ENCODE measurements at places on chromosomes 11 and 22.

- no peak overlapping the region for H3K4me3 ChIP-seq
- H3K4me1 ChIP-seq, result peaks cover 24% of the 10 kb centered on the region
- H3K36me3 ChIP-seq, result no peaks in the 10 kb centered on the region
These were observed 38.8 kb upstream of the POLA2 start for GRCh38 chr11:65223011-65223410.

GRCh38 chr22:29630987-29631386, 27.6 kb downstream of the NF2 start:
- H3K27ac ChIP-seq, result no peak overlapping the region
- H3K4me3 ChIP-seq, result no peak overlapping the region
- no peaks in the 10 kb centered on the region for H3K36me3 ChIP-seq
- peaks cover 23% of the 10 kb centered on the region for H3K4me1 ChIP-seq
- no peaks in the 10 kb centered on the region for H3K27me3 ChIP-seq
- DNase-seq, result no peak

DNA sequence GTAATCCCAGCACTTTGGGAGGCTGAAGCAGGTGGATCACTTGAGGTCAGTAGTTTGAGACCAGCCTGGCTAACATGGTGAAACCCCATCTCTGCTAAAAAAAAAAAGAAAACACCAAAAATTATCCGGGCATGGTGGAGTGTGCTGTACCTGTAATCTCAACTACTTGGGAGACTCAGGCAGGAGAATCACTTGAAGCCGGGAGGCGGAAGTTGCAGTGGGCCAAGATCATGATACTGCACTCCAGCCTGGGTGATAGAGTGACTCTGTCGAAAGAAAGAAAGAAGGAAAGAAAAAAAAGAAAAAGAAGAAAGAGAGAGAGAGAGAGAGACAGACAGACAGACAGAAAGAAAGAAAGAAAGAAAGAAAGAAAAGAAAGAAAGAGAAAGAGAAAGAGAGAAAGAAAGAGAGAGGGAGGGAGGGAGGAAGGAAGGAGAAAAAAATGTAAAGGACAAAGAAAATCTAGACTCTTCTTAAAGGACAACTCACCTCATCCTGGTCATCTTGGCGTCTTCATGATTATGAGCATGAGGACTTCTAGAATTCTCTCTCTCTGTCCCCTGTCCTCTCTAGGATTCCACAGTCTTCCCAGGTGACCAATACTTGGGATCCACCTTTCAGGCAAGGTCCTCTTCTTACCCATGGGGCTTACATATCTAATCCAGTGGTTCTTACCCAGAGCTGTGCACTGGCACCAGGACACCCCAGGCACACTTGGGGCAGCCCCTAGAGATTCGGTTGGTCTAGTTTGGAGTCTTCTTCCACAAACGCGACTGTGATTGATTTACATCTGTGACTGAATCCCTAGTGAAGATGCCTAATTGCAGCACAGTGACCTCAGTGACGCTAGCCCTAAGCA, 120.9 kb downstream of the MED15 start:
- no peak overlapping the region for H3K27ac ChIP-seq
- H3K4me3 ChIP-seq, result no peak overlapping the region
- H3K36me3 ChIP-seq, result no peaks in the 10 kb centered on the region
- H3K4me1 ChIP-seq, result no peaks in the 10 kb centered on the region
- DNase-seq, result no peak

- no peak overlapping the region for H3K27ac ChIP-seq
- H3K27me3 ChIP-seq, result no peaks in the 10 kb centered on the region
- H3K36me3 ChIP-seq, result no peaks in the 10 kb centered on the region
- no peak for DNase-seq
These were observed 321.2 kb downstream of the GUCY1A2 start for GRCh38 chr11:106697058-106697457.

- H3K36me3 ChIP-seq, result no peaks in the 10 kb centered on the region
- no peak for DNase-seq
- H3K27ac ChIP-seq, result no peak overlapping the region
- H3K4me1 ChIP-seq, result peaks cover 16% of the 10 kb centered on the region
- no peak overlapping the region for H3K4me3 ChIP-seq
These were observed 31.1 kb downstream of the SDHAF2 start for GRCh38 chr11:61460986-61461385.

GRCh38 chr11:765025-765801, 12.1 kb downstream of the GATD1 start:
- H3K27ac ChIP-seq, result no peak overlapping the region
- H3K36me3 ChIP-seq, result peaks cover 84% of the 10 kb centered on the region
- no peaks in the 10 kb centered on the region for H3K27me3 ChIP-seq
- no peak overlapping the region for H3K4me3 ChIP-seq
- no peak for DNase-seq

- H3K27ac ChIP-seq, result no peak overlapping the region
- DNase-seq, result no peak
- H3K4me3 ChIP-seq, result no peak overlapping the region
- no peaks in the 10 kb centered on the region for H3K36me3 ChIP-seq
- no peaks in the 10 kb centered on the region for H3K27me3 ChIP-seq
- H3K4me1 ChIP-seq, result peaks cover 7% of the 10 kb centered on the region
These were observed 30.1 kb upstream of the RAG2 start for GRCh38 chr11:36628141-36628540.

DNA sequence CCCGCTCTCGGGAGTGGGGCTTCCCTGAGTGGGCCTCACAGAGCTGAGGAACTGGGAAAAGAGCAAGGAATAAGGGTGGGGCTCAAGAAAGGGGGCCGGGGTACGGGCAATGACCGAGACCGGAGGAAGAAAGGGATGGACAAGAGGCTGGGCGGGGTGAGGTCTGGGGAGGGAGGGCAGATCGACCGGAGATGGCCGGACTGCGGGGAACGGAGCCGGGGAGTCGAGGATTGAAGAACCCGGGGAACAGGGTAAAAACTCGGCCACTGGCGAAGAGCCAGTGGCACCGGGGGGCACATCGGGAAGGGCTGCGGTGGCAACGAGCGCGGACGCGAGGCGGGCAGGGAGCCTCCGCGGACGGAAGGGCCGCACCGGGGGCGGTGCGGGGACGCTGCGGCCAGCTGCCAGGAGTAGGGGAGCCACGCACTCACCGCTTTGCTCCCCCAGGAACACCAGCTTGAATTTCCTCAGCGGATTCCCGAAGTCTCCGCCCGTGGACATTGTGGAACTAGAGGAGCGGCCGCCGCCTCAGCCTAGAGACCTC, 667 bp downstream of the RAB6A start:
- no peaks in the 10 kb centered on the region for H3K36me3 ChIP-seq
- H3K27ac ChIP-seq, result peak overlapping the region; percentile 97
- no peaks in the 10 kb centered on the region for H3K27me3 ChIP-seq
- peaks cover 44% of the 10 kb centered on the region for H3K4me1 ChIP-seq

DNA sequence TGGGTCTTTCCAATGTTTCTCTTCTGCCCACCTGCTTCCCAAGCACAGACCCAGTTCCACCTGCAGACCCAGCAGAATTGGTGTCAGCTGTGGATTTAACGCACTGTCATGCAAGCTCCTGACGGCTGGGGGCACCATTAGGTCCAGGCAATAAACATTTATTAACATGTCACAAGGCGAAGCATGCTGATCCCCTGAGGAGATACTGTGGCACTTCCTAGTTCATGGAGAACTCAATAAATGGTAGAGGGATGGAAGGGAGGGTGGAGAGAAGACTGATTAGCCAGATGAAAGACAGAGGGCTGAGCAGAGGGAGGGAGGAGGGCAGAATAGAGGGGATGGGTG, 68.3 kb upstream of the TSPAN18 start:
- no peak overlapping the region for H3K4me3 ChIP-seq
- no peaks in the 10 kb centered on the region for H3K27me3 ChIP-seq
- H3K4me1 ChIP-seq, result peaks cover 14% of the 10 kb centered on the region
- H3K36me3 ChIP-seq, result no peaks in the 10 kb centered on the region

DNA sequence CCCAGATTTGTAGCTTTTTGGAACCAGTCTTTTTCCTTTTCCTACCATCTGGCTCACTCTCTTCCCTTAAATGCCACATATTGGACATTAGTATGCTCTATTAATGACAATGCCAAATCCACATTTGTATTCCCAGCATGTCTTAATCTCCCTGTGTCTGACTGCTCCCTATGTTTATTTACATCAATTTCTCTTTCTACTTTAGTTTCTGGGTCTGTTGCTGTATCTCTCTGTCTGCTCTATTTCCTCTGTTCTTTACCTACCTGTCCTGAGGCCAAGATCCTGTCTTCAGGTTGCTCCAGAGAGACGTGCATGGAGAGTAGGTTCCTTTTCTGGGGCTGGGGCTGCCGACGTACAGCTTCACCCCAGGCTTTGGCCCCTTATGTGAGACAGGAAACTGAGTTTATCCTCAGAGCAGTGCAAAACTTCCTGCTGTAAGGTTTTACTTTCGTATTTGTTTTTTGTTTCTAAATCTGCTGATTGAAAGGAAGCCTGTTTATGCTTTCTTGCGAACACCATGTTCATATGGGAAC, 25.6 kb downstream of the OR2AG2 start:
- no peaks in the 10 kb centered on the region for H3K4me1 ChIP-seq
- H3K4me3 ChIP-seq, result peak overlapping the region; percentile 35
- H3K27me3 ChIP-seq, result no peaks in the 10 kb centered on the region
- no peaks in the 10 kb centered on the region for H3K36me3 ChIP-seq

DNA sequence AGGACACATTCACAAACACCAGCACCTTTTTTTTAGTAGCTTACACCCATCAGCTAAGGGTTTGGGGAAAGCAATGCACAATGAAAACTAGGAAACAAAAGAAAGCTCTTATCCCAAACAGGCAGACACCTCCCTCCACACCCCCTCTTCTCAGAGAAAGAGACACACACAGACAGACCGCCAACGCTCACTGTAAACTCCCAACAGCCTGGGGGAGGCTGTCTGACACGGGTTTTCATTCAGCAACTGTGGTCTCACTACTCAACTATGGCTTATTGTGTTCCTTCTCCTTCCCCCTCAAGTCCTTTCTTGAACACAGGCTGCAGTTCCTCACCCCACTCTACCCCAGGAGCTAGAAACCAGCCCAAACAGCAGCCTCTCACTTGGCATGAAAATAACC, 123.4 kb downstream of the C11orf58 start:
- peaks cover 19% of the 10 kb centered on the region for H3K4me1 ChIP-seq
- no peaks in the 10 kb centered on the region for H3K36me3 ChIP-seq
- DNase-seq, result no peak
- no peaks in the 10 kb centered on the region for H3K27me3 ChIP-seq
- no peak overlapping the region for H3K27ac ChIP-seq

DNA sequence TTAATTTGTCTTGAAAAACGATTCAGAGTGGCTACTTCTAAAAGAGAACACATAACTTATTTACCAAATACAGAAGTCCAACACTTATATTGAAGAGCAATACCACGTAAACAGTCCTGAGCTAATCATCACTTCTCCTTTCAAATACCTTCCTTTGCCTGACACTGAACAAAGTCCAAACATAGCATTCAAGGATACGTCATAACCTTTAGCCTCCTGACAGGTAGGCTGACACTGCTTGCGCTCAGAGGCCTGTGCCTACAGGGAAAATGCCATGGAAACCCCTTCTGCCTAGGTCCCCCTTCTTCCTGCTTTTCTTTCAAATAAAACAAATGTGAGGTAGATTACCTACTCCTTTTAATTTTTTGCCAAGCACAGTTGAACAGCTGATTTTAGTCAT, 510.0 kb downstream of the INSC start:
- no peak for DNase-seq
- H3K27me3 ChIP-seq, result no peaks in the 10 kb centered on the region
- no peaks in the 10 kb centered on the region for H3K4me1 ChIP-seq
- H3K36me3 ChIP-seq, result no peaks in the 10 kb centered on the region

DNA sequence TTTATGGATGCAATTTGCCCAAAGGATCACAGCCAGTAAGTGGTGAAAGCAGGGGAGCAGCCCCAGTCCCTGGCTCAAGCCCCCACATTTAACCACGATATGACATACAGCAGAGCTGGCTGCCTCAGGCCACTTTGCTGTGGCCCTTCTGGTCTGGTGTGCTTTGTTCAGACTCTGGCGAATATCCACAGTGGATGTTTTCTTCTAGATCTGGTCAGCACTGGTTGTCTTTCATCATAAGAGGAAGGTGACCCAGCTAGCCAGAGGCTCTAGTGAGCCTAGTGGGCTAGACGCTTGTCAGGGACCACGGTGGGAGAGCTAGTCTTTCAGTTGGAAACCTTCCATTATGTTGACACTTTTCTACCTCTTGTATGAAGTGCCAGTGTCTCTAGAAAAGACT, 42.5 kb downstream of the DGCR2 start:
- no peak overlapping the region for H3K27ac ChIP-seq
- no peaks in the 10 kb centered on the region for H3K4me1 ChIP-seq
- H3K27me3 ChIP-seq, result no peaks in the 10 kb centered on the region
- DNase-seq, result no peak

- H3K4me1 ChIP-seq, result no peaks in the 10 kb centered on the region
- no peak overlapping the region for H3K4me3 ChIP-seq
- no peak overlapping the region for H3K27ac ChIP-seq
- no peaks in the 10 kb centered on the region for H3K36me3 ChIP-seq
- H3K27me3 ChIP-seq, result no peaks in the 10 kb centered on the region
- DNase-seq, result peak; percentile 75
These were observed 35.9 kb downstream of the EFCAB6 start for GRCh38 chr22:43776081-43776670.

DNA sequence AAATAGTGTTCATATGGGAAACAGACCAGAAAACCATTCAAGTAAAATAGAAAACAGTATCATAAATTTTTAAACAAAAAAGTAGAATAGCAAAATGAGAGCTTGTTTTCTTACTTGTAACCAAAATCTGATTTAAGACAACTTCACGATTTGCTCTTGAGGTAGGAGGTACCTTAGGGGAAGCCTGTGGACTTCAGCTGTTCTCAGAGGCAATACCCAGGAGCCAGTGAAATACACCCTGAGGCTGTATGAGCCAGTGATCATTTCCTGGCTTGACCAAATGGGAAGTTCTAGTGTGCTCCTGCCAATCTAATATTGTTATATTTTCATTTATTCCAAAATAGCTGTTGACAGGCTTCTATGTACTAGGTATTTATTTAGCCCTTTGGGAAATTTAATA, 104.8 kb downstream of the ARHGAP42 start:
- H3K4me3 ChIP-seq, result no peak overlapping the region
- no peaks in the 10 kb centered on the region for H3K36me3 ChIP-seq
- no peak for DNase-seq
- H3K27me3 ChIP-seq, result no peaks in the 10 kb centered on the region
- H3K27ac ChIP-seq, result no peak overlapping the region

- no peaks in the 10 kb centered on the region for H3K4me1 ChIP-seq
- H3K36me3 ChIP-seq, result no peaks in the 10 kb centered on the region
- DNase-seq, result no peak
- H3K4me3 ChIP-seq, result peak overlapping the region; percentile 37
These were observed 3.0 kb upstream of the RFPL3 start for GRCh38 chr22:32354360-32355351.

DNA sequence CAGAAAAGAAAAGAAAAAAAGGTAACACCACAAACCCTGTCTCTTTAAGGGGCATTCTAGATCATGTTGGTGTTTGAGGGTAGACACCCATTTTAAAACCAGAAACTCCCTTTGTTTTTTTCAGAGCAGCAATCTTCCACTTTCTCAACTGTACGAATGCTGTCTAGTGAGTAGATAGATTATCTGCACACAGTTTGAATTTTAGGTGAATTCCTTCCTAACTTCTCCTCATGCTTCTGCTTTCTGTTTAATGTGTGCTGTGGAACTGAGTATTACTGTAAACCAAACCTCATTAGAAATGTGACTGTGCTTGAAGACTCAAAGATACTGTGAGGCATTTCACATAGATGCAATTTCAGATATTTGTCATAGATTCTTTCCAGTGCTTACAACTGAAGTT, 102.4 kb downstream of the PRMT3 start:
- H3K4me3 ChIP-seq, result no peak overlapping the region
- DNase-seq, result no peak
- H3K27me3 ChIP-seq, result no peaks in the 10 kb centered on the region
- H3K4me1 ChIP-seq, result no peaks in the 10 kb centered on the region

GRCh38 chr22:19344420-19344819, 52.9 kb upstream of the CLTCL1 start:
- H3K4me1 ChIP-seq, result no peaks in the 10 kb centered on the region
- peaks cover 66% of the 10 kb centered on the region for H3K36me3 ChIP-seq
- H3K27ac ChIP-seq, result no peak overlapping the region
- no peaks in the 10 kb centered on the region for H3K27me3 ChIP-seq
- no peak overlapping the region for H3K4me3 ChIP-seq
- DNase-seq, result no peak
